Activated CD4-positive, alpha-beta T cell treated with anti-CD3 and anti-CD28 coated beads, Interleukin-2, amount 10 ng/mL, durations not matched to agents 24 days and 14 days (primary cell): ENCODE measurements at places on chromosomes 12 and 14. TPM values are rescaled to one million over a fixed set of nuclear protein-coding genes. Genes with fewer than 3 reads are reported as not detected.

CCDC184 gene
- 0.38 and 0.44 TPM in 2 replicates for total RNA-seq

KRT2 gene
- total RNA-seq: not detected in 2 replicates

ANO4 gene
- total RNA-seq: not detected in 2 replicates

SLC2A14 gene
- total RNA-seq: 0.09 and 0.31 TPM in 2 replicates

GPRC5D gene
- not detected in 2 replicates for total RNA-seq

DIO2 gene
- not detected in 2 replicates for total RNA-seq

PZP gene
- not detected in 2 replicates for total RNA-seq

CCDC196 gene
- total RNA-seq: not detected in 2 replicates

LRRIQ1 gene
- not detected in 2 replicates for total RNA-seq

OR4K13 gene
- total RNA-seq: not detected in 2 replicates

CCNT1 gene
- total RNA-seq: 68.7 and 70.9 TPM in 2 replicates

CCDC38 gene
- not detected in 2 replicates for total RNA-seq

TMEM253 gene
- not detected in 2 replicates for total RNA-seq

B4GALNT3 gene
- 6.6 TPM in 2 replicates for total RNA-seq

G2E3 gene
- total RNA-seq: 22.4 and 23.8 TPM in 2 replicates

TMTC1 gene
- total RNA-seq: 0.49 and 0.73 TPM in 2 replicates

KCNC2 gene
- total RNA-seq: not detected in 2 replicates

LBHD2 gene
- not detected in 2 replicates for total RNA-seq

CLEC1B gene
- total RNA-seq: not detected in 2 replicates

LRTM2 gene
- total RNA-seq: 0.05 and 0.16 TPM in 2 replicates

EIF5 gene
- total RNA-seq: 258 and 260 TPM in 2 replicates

GYS2 gene
- 0.17 TPM in 1 of 2 replicates, not detected in the other for total RNA-seq

CELA1 gene
- not detected in 2 replicates for total RNA-seq

UNG gene
- 103 and 105 TPM in 2 replicates for total RNA-seq

TMEM119 gene
- 0.47 TPM in 1 of 2 replicates, not detected in the other for total RNA-seq

RFX4 gene
- not detected in 2 replicates for total RNA-seq

PLEK2 gene
- total RNA-seq: 0.95 and 1.7 TPM in 2 replicates

KRT71 gene
- total RNA-seq: not detected in 2 replicates
